ENCODE measurements at places on chromosomes 6 and 20.

GRCh38 chr20:18156045-18156444, 18.4 kb downstream of the KAT14 start:
- no peak for DNase-seq

GRCh38 chr20:17571153-17571527, 1.3 kb downstream of the DSTN start:
- no peak for DNase-seq

- no peak for DNase-seq
These were observed 13.4 kb upstream of the GHRH start for GRCh38 chr20:37274851-37275524.

- DNase-seq: no peak
These were observed 560.8 kb downstream of the CD109 start for GRCh38 chr6:74256781-74257180.

DNA sequence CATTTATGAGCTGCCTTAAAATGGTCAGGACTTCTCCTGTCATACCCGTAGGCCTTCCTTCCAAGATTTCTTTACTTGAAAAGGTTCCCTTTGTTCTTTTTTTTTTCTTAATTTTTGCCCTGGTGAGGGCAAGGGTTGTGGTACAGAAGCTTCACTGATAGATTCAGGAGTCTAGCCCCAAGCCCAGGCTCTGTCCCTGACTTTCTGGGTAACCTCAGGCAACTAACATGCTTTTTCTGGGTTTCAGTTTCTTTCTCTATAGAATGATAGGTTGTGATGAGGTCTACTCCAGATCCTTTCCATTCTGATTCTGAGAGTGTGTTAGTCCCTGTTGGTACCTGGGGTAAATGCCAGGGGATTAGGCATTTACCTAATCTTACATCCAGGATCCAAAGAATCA, 21.2 kb downstream of the SNPH start:
- no peak for DNase-seq

DNA sequence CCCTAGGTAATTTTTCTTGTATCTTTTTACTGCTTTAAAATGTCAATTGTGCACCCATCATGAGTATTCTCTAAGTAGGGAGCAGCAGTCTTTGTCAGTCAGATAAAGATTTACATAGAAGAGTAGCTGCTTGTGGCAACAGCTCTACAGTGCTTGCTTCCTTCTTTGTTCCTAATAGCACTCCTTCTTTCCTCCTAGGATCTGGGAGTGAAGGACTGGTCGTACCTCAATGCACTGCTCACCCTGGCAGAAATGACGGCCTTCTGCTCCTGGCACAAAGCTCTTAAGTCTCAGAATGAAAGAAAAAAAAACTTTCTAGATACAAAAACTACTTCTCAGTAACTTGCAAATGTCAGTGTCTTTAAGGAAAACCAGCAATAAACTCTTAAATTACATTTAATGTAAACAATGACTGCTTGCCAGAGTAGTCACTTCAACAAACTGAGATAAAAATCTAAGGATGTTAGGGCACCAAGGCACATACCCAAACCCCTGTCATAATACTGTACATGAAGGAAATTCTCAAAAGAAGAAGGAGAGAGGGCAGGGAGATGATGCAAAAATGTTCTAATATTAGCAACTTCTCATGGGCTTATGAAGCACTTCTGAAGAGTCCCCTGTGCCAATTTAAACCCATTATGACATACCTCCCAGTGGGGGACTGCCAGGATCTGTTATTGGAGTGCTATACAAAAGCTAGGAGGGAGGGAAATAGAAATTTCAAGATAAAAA, 34.0 kb downstream of the NCOA6 start:
- DNase-seq: no peak

DNA sequence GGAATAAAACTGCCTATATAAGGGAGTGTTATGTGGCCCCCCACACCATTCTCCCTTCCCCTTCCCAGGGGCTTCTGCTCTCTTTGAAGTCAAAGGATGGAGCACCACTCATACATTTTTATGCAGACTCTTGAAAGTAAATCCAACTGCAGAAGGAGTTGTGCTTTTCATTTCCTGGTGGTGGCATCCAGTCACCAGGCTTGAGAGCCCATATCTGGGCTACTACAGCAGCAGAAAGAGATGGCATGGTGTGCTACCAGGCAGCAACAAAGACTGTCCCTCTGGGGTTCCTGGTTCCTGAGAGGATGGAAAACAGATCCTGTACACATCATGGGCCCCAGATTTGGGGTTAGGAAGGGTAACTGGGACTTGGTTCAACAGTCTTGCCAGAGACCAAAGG, 226.4 kb downstream of the CLIC5 start:
- no peak for DNase-seq

DNA sequence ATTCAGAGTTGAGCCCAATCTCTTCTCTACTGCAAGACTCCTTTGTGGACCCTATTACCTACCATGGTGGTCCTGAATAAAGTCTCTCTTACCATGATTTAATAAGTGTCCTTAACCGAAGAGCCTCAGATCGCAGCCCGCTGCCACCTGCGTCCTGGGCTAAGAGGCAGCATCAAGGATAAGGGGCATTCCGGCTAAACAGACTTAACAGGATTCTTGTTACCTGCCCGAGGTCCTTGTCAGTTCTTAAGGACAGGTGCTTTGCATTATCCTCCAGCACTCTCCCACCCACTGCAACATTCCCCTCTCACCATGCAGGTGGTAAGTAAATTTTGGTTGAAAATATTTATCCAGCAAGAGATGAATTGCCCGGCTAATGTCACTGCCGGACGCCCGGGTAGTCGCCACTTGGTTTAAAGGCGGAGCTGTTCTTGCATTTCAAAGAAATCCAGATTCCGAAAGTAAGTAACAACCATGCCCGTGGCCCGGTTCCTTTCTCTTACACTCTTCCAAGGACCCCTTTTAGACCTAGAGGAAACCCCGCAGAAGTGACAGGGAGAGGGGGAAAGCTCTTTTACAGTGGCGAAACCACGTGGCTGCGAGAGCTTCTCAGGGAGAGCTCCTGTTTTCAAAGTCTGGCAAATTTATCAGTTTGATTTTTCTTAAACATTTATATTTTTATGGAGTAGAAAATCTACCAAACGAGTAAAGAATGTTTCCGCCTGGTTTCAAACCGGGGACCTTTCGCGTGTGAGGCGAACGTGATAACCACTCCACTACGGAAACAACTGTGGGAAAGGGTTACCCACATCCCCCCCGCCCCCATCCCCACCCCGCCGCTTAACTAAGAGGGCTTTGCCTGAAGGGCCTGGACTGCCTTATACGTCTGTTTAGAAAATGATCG, 41.9 kb upstream of the PRSS16 start:
- no peak for DNase-seq
